ENCODE measurements at places on chromosomes 12 and 14.

DNA sequence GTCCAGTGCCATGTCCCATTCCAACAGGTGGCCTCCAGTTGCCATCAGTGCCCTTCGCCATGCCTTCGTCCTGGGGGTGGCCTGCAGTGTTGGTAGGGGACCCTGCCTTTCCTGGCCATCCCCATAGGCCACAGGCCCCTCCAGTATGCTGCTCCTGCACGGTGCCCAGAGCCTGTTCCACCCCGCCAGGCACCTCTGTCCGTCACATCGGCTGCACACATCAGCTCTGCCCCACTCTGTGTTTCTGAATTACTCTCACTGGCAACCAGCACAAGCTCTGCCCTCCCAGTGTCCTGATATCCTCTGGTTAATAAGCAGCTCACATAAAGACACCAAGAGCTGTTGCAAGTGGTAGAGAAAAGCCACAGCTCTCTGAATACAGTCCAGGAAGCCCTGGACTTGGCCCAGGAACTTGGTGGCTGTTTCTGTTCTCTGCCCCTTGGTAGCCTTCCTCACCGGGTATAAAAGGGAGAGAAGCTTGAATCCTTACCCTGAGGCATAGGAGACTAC is 31.3 kb upstream of the ATP2A2 start:
- DNase-seq = no peak

GRCh38 chr12:132804426-132804861 is 24.2 kb downstream of the GOLGA3 start:
- no peak for DNase-seq

- DNase-seq = no peak
Measured at GRCh38 chr12:95115641-95116040, 42.2 kb upstream of the NR2C1 start.

- no peak for DNase-seq
Measured at GRCh38 chr14:72603639-72604038, 290.3 kb downstream of the DPF3 start.

DNA sequence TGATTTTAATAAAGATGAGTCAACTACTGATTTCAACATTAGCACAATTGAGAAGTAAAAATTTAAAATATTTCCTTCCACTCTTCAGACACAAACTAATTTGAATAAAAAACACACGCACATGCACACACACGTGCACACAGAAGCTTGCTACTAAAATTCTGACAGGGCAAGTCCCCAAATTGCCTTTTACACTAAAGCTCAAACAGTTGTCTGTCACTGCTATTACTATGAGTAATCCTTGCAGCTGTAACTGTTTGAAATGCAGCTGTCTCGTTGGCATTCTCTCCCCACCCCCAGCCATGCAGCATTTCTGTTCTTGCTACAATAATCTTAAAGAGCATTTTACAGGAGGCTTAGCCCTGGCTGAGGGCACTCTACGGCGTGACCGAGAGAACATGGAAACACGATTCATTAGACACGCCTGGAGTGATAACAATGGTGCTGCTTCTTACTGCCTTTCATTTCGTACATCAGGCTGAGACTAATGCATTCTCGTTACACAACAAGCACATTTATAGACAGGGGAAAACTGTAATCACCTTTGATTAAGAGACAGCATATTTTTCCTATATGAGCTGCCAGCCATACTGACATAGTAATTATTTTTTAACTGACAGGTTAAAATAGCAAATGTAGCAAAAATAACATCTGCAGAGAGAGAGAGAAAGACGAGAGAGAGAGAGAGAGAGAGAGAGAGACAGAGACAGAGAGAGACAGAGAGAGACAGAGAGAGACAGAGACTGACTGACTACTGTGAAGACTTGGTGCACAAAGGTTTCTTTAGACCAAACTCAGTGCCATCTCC is 153.8 kb downstream of the MED13L start:
- peak; percentile 89 for DNase-seq

GRCh38 chr12:57816855-57817151 is 1.7 kb downstream of the AVIL start:
- DNase-seq = no peak

GRCh38 chr14:79514700-79515099 is 696.6 kb downstream of the DIO2 start:
- no peak for DNase-seq

GRCh38 chr14:101521473-101521915 is 39.8 kb upstream of the DIO3 start:
- DNase-seq = no peak

Measured in NCI-H1436 treated with DMSO at 0.1 percent for 48 hours (cell line).